AG04450 (cell line): ENCODE measurements at places on chromosomes 11 and 22.

DNA sequence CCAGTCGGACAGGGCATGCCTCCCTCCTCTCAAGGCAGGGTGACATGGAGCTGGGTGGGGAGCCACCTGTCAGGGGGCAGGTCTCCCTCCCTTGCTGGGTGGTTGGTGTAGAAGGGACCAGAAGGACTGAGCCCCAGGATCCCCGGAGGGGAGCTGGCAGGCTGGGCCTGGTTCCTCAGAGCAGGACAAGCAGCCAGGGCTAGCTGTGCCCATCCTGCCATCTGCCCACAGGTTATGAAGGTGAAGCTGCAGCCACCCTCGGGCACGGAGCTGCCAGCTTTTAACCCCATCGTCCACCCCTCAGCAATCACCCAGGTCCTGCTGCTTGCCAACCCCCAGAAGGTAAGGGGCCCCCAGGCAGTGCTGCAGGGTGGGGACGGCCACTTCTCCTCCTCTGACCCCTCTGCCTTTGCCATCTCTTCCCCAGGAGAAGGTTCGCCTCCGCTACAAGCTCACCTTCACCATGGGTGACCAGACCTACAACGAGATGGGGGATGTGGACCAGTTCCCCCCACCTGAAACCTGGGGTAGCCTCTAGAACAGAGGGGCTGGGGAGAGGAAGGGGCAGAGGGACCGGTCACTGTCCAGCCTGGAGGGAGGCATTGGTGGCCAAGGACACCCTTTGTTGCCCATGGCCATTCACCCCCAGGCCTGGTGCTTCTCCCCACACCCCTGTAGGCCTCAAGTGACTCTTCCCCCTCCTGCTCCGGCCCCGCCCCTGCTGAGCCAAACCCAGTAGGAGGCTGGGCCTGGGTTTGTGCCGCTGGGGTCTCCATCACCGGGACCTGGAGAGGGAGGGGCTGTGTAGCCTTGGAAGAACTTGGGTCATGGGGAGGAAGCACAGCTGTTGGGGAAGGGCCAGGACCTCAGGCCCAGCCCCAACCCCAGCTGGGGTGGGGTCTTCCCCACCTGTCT is 7.0 kb upstream of the SH3BP1 start:
- DNase-seq = no peak

DNA sequence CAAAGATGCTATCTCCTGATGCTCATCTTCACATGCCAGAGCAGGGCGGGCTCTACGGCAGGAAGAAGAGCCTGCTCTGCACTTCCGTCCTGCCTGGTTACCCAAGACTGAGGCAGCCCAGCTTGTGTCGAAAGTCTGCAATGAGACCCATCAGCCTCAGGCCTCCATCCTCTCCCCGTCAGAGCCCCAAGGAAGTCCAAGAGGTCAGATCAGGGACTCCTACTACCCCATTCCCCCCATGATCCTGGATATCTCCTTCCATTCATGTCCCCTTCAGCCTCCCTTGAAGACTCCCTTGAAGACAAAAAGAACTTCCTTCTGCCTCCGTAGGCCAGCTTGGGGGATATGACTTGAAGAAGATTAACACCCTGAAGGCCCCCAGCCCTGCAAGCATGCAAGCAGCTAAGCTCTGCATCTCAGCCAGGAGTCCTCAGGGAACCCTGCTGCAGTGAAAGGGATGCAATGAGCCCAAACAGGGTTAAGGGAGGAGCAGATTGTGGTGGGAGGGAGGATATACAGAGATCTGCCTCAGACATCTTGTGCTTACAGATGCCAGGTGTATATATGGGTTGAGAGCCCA is 85.6 kb downstream of the TRIM29 start:
- no peak for DNase-seq

DNA sequence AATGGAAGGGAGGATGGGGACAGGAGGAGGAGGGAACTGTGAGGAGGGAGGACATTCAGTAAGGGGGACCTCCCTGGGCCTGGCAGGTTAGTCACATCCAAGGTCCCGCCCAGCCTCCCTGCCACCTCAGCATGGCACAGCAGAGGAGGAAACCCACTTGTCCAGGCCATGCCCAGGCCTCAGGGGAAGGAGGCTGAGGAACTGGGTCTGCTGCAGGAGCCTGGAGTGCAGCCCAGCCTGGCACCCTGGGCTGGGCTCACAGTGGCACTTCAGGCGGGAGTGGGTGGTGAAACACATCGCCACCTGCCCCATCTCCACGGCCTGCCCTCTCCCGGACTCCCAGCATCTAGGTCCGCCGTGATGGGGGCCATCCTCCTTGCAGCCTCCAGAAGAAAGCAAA is 17.2 kb upstream of the KLHL35 start:
- no peak for DNase-seq

DNA sequence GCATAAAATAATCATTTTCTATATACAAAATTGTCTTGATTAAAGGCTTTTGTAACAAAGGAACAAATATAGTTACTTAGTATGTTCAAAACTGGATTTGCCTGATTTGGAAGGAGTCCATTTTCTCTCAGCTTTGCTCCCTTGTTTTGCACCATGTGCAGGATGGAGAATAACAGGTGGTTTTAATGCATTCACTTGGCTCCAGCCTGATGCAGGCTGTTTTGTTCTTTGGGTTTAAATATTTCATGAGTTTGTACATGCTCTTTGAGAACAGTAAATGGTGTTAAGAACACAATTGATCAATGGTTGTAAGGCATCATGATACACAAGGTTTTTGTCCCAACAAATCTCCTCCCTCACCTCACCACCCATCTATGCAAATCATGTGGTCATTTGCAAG is 886.9 kb upstream of the CCDC90B start:
- no peak for DNase-seq

DNA sequence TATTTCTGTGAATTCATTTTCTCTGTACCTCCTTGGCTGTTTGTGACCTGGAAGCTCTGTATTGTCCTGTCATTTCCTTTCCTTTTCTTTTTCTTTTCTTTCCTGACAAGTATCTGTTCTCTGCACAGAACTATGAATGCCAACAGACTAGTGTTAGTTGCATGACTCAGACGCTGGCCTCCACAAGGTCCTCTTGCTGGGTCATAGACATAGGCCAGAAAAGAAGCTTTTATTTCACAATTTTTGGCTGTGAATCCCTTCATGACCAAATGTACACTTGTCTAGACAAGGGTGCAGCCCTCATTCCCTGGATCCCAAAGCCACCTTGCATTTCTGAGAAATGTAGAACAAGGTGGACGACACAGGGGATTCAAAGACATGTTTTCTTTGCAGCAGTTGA is 104.1 kb upstream of the MTNR1B start:
- no peak for DNase-seq
